ENCODE measurements at places on chromosomes 11 and 22.
A peak's percentile ranks its signal among the peaks of the same experiment; 100 is the strongest.

DNA sequence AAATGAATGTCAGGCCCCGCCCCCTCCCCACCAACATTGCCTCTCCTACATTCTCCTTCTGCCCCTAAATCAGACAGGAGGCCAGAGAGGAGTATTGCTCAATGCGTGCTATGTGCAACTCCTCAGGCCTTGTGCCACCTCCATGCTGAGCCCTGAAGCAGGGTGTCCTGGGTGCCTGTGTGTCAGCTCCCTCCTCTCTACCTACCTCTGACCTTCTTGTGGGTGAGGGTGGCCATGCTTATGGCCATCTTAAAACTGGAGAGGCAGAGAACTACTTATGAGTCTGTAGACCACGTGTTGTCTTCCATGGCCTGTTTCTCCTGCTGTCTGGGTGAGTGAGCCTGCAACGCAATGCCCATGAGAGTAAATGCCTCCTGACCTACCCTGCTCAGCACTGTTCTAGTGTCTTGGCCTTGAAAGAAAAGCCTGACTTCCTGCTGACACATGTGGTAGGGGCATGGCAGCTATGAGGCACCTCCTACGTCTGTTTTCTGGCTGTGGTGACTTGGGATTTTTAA, 10.5 kb downstream of the MCAM start:
- DNase-seq, result no peak

GRCh38 chr22:37300551-37301017, 18.3 kb downstream of the CYTH4 start:
- DNase-seq, result no peak

DNA sequence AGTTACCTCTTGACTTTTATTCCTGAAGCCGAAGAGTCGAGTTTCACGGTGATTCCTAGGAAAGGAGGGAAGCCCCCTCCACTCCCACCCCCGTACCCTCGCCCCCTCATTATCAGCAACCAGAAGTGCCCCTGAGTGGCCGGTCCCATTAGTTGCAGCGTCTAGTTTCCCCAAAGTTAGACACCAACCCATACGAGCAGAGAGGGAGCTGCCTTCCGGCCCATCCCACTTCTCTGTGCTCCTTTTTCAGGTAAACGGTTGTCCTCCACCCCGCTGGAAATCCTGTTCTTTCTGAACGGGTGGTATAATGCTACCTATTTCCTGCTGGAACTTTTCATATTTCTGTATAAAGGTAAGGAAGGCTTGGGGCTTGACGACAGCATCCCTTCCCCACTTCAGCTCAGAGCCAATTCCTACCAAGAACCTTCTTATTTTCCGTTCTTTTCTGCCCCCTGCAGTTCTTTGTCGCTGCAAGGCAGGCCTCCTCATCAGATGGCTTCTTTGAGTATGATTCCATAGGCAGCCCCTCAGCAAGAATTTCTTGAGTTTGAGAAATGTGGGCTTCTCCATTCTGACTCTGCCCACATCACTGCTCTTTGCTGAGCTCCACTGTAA, 701 bp downstream of the TMEM216 start:
- DNase-seq, result no peak

GRCh38 chr11:121810291-121810690, 305.7 kb downstream of the BLID start:
- no peak for DNase-seq

- DNase-seq, result no peak
These were observed 90.5 kb downstream of the BMAL1 start for GRCh38 chr11:13368041-13368446.

GRCh38 chr11:72155751-72156150, 20.2 kb downstream of the FOLR3 start:
- no peak for DNase-seq

- DNase-seq, result no peak
These were observed 663 bp upstream of the LARGE2 start for GRCh38 chr11:45921561-45922424.

DNA sequence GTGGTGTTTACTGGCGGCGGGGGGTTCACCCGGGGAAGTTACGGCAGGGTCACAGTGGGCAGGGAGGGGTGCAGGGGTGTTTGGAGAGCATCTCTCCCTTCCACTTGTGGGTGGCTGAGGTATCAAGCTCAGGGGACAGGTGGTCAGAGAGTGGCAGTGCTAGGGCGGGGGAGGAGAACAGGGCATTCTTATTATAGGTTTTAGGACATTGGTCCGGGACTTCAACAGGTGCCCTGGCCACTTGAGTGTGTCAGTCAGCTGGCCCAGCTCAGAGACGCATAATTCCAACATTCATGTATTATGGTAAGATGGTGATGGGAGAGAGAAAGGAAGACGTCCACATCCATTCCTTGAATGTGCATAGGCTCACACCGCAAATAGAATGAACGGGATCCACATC, 101.7 kb downstream of the TEAD1 start:
- DNase-seq, result no peak

DNA sequence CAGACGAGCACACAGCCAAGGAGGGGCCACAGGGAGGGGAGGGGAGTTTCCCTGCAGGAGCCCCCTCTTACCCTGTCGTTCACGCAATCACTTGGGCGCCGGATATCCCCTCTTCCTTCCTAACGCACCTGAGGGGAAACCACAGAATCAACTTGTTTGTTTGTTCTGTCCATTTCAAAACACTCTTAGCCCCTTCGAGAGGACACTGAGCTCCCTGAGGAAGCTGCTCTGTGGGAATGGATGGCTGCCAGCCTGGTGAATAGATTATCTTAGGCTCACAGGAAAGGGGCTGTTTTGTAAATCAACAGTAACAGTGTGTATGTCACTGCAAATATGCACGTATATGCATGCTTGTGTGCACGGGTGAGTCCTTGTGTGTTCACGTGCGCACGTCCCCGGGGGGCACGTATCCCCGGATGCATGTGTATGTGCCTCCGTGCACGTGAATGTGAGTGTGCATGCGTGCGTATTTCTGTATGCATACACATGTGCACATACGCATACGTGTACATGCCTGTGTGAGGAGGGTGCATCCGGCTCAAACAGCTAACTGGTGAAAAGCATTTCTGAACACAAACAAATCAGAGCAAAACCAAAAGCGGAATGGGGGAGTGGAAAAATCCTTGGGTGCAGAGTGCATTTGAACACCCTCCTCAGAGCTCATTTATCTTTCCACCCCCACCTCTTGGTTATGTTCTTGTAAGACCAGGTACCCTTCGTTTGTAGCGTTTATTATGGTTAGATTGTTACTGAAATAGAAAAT, 7.2 kb downstream of the ARSA start:
- DNase-seq, result no peak

GRCh38 chr11:44819346-44819745, 92.6 kb downstream of the TSPAN18 start:
- DNase-seq, result no peak

GRCh38 chr11:67584205-67584880, 731 bp downstream of the GSTP1 start:
- DNase-seq, result no peak

DNA sequence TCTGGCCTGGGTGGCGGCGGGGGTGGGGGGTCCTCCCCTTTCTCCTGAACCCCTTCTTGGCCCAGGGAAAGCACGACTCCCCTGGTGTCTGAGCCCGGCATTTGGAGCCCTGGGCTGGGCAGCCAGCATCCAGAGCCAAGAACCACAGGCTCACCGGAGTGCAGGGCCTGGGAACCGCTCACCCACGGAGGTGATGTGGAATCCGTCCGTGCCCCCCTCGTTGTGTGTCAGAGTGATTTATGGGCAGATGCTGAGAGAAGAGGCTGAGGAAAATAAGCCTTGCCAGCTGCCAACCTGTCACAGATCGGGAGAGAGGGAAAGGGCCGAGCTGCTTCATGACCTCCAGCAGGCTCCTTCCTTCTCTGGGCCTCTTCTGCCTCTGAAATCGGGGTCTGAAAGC, 33.7 kb downstream of the WNT11 start:
- DNase-seq, result no peak

DNA sequence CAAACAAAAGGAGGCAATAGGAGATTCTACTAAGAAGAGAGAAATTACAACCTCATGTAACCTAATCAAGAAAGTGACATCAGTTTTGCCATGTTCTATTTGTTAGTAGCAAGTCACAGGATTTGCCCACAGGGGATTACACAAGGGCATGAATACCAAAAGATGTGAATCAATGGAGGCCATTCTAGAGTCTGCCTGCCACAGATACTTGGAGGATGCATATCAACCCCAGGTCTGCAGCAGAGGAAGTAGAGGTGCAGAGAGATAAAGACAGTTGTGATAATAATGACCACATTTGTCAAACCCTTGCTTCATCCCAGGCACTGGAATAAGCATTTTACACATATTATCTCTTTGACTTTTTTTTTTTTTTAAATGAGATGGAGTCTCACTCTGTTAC, 2.4 kb upstream of the ASCC2 start:
- no peak for DNase-seq

DNA sequence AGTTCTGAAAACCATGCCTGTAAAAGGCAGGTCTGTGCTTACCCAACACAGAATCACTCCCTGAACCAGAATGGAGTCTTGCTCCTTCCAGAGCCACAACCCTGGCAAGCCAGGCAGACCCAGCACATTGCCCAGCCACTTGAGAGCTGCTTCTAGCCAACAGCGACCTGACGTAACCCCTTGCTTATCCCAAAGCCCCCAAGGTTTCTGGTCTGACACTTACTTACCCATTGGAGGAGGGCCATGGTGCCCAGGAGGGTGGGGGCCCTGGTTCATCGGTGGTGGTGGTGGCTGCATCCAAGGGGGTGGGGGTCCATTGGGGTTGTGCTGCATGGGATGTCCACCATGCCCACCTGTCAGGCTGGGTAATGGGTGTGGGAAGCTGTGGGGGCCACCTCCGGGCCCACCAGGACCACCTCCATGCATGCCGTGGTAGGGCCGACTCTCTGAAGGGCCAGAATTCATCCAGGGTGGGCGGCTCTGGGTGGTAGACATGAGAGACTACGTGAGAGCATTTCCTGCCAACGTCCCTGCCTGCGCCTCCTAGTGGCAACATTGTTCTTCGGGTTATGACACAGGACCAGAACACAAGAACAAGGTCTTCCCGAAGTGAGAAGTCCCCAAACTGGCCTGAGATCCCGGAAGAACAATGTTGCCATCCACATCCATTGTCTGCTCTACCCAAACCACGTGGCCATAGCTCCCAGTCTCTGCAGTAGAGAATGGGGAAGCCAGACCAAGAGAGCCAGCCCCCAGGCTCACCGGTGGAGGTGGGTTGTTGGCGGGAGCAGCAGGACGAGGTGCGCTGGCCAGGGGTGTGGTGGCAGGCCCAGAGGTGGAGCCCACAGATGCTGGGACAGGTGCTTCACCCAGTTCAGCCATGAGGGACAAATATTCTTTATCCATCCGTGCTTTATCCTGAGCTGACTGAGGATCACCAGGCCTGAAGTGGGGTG, 7.8 kb upstream of the PYGM start:
- DNase-seq, result peak; percentile 43

GRCh38 chr22:38565441-38565840, 4.5 kb downstream of the DMC1 start:
- no peak for DNase-seq

GRCh38 chr22:42084874-42085273, 5.4 kb downstream of the SMDT1 start:
- DNase-seq, result no peak

- peak; percentile 98 for DNase-seq
These were observed 380.7 kb downstream of the MN1 start for GRCh38 chr22:27420817-27421361.
